ENCODE measurements at places on chromosomes 1 and 21.

DNA sequence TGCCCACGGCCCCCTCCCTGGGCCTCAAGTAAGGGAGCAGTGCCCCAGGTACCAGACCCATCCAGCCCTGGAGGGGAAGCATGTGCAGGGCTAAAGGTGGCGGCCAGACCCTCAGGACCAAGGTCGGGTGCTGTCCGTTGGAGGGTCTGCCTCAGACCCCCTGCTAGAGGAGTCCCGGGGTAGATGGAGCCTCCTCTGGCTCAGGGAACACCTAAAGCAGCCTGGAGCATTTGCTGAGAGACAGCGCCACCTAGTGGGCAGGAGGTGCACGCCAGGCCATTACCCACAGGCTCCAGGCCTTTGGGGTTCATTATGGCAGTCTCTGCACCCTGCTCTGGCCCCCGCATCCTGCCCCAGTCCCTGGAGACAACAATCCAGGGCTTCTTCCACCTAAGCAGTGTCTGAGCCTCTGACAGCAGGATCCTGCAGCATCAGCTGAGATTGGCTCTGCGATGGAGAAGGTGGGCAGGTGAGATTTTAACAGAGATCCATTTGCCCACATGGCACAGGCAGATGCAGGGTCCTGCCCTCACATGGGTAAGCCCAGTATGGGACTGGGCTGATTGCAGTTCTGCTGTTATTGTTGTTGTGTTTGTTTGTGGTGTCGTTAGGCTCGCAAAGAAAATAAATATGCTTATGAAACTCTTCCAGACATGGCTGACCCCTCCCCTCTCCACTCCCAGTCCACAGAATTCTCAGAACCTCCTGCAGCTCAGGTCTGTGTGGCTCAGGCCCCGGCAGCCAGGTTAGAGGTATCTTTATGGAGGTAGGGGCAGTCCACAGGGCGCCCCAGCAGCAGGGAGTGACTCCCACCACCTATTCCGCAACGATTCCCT, 42.4 kb downstream of the CTNNBIP1 start:
- peak; percentile 89 for DNase-seq

GRCh38 chr21:45073301-45074047, 906 bp upstream of the ADARB1 start:
- DNase-seq = no peak

- DNase-seq = no peak
These were observed 1.2 kb upstream of the BNIPL start for GRCh38 chr1:151035167-151035566.

- no peak for DNase-seq
These were observed 178.9 kb upstream of the CAMK1G start for GRCh38 chr1:209404577-209404976.

GRCh38 chr21:19508844-19509243, 1105.3 kb upstream of the TMPRSS15 start:
- DNase-seq = no peak

DNA sequence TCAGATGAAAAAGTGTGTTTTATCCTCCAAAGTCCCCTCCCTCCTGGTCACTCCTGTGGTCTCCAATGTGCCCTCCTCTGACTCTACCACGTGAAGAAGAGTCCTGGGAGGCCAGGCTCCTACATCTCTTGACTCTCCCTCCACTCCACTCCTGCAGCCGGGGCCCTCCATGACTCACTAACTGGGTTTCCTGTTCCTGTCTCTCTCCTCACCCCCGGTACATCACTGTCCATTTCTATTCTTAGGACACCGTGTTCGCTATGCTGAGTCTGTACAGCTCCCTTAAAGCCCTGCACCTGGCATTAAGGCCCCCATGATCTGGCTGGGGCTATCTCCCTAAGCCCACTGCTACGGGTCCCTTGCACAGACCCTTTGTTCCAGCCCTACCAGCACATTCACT, 93.4 kb downstream of the BCAR3 start:
- no peak for DNase-seq

DNA sequence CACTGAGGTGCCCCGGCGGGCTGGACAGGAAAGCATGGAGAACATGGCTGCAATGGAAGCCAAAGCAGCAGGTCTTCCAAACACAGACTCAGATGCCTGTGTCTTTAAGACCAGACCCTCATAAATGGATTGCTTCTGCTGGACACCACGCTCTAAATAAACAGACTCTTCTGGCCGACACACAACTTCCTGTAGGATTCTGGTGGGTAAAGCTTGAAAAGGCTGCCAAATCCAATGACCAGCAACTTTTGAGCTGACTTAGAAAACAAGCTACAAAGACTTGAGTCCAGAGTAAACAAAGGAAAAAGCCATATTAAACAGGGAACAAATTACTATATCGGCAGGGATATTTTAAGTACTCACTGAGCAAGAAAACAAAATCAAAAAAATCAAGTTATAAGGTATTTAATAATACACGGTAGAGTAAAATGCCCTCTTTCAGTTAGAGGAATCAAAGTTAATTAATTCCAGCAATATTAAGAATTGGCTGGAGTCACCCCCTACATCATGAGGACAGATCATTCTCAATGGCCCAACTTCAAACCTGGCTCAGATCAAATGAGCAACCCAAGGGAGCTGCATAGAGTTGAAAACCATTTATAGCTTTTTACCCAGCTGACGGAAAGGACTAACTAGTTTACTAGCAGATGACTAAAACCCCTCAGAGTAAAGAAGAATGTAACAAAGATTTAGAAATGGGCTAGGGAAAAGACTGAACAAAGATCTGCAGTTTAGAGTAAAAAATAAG, 102.4 kb downstream of the TGFBR3 start:
- DNase-seq = no peak

GRCh38 chr1:110593902-110594301, 12.3 kb downstream of the KCNA2 start:
- DNase-seq = no peak

DNA sequence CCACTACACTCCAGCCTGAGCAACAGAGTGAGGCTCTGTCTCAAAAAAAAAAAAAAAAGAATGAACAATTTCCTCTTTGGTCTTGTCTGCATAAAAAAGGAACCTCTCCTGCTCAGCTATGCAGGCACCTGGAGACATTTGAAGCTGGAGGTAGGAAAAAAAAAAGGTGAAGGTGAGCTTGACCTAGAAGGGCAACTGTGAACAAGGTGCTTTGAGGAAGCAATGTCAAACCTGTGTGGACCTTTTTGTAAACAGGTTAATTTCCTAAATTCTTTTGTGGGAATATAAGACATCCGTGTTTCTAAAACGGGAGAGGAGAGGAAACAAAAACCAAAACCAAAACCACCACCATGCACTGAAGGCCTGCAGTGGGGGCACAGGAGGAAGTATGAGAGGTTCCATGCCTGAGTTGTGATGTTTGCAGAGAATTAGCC, 77.5 kb downstream of the SLC45A1 start:
- DNase-seq = no peak

- no peak for DNase-seq
These were observed 7.1 kb downstream of the FAM89A start for GRCh38 chr1:231032963-231033362.

- no peak for DNase-seq
These were observed 23.0 kb downstream of the ACTA1 start for GRCh38 chr1:229410692-229411433.

DNA sequence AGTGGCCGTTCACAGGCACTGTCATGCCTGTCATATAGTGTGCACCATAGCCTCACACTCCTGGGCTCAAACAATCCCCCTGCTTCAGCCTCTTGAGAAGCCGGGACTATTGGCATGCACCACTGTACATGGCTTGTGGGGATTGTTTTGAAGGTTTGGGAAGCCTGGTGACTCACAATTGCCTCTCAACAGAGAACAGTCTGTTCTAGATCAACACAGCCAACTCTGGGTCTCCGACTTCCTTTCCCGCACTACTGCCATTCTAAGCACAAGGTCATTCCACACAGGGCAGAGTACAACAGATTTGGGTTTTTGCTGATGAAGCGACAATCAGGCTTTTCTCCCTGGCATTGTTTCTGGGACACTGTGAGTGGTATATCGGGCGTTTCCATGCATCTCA, 15.5 kb upstream of the AHCTF1 start:
- DNase-seq = no peak

DNA sequence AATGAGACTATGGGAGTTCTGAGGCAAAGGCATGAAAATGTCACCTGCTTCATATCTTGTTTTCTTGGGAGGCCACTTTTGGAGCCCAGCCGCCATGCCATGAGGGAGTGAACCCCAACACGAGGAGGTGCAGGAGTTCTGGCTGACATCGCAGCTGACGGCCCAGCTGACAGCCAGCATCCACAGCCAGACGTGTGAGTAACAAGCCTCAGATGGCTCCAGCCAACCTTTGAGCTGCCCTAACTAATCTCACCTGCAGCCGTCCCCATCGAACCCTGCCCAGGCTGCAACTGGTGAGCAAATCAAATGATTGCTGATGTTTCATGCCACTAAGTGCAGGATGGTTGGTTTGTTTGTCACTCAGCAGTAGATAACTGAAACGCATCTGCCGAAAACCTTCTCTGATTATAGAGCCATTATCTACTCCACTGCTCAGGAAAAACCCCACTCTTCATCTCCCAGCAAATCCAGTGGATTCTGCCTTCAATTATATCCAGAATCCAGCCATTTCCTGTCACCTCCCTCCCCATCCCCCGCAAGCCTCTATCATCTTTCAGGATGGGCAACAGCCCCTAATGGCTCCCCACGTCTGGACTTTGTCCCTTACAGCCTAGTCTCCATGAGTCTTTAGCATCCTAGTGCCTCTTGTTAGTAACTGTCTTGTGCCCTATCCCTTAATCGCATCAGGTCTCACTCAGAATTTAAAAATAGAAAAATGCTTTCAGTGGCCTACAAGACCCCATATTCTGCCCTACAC, 18.5 kb upstream of the RAB4A start:
- DNase-seq = no peak

DNA sequence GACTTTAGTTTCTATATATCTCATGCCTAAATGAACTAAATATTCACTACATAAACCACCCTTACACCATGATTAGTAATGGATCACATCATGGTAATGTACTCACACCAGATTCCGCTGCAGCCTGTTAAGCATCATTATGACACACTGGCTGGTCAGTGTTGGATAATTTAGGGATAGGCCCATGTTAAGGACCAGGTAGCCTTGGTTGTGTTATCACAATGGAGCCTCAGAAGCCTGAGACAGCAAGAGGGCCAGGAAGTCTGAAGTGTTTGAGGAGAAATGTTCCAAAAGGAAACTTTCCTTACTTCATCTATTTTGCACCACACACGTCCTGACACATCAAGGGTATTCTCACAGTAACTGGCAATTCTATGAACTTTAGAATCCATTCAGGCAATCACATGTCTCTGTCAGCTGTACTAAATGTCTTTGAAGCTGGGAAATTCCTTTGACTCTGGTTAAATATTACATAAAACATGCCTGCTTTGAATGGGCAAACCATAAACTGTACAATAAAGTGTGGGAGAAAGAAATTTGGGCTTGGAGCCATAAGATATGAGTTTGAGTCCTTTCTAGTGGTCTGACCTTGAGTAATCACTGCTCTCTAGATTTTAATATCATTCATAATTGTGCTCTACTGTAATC, 105.3 kb upstream of the DPT start:
- no peak for DNase-seq

DNA sequence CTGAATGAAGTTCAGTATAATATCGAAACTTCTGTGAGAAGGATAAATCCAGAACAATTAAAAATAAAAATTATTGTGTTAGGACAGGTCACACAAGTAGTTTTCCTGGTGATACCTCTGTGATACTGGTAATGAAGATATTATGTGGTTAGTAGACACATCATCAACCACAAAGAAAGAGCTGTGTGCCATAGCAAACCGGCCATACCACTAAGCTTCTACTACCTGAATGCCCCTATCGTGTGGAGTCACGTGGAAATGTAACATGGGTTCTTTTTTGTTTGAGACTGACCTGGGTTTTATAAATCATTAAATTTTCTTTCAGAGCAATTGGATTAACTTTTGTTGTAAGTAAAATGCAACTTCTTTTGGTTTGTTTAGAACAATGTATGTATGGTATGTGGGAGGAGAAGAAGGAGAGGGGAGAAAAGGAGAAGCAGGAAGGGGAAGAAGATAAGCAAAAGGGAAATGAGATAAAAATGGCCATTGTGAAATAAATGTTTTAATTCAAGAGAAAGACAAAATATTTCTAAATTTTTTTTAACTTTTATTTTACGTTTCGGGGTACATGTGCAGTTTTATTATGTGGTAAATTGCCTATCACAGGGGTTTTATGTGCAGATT, 58.2 kb upstream of the LRRC8B start:
- DNase-seq = no peak

DNA sequence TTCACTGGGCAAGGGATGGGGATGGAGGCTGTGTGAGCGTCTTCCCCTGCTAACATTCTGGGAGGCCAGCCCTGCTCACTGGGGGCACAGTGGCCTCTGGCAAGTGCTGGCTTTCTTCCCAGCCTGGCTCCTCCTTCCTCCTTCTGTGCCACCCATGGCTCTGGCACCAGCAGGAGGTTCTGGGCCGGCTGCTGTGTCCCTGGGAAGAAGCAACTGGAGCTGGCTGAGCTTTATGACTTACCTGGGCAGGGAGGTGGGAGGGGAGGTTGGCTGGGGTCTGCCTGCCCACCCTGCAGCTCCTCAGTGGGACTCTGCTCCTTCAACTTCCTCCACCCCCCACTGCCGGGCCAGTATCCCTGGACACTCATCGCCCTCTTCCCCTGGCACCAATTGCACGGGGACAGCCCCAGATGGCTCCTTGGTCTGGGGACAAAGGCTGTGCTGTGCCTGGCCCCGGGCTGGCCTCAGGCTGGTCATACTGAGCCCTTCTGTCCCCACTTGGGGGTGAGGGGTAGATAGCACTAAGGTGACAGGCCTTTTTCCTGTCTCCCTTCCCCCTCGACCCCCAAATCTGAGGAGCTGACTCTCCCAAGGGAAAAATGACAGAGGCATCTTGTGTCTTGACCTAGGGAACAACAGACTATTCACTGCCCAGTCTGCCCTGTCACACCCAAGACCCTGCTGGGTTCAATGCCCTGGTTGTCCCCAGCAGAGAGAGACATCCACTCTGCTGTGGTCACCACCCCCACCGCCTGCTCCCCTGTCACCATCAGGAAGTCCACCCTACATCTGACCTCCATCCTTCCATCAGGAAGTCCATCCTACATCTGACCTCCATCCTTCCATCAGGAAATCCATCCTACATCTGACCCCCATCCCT, 14.4 kb downstream of the CDK18 start:
- no peak for DNase-seq

DNA sequence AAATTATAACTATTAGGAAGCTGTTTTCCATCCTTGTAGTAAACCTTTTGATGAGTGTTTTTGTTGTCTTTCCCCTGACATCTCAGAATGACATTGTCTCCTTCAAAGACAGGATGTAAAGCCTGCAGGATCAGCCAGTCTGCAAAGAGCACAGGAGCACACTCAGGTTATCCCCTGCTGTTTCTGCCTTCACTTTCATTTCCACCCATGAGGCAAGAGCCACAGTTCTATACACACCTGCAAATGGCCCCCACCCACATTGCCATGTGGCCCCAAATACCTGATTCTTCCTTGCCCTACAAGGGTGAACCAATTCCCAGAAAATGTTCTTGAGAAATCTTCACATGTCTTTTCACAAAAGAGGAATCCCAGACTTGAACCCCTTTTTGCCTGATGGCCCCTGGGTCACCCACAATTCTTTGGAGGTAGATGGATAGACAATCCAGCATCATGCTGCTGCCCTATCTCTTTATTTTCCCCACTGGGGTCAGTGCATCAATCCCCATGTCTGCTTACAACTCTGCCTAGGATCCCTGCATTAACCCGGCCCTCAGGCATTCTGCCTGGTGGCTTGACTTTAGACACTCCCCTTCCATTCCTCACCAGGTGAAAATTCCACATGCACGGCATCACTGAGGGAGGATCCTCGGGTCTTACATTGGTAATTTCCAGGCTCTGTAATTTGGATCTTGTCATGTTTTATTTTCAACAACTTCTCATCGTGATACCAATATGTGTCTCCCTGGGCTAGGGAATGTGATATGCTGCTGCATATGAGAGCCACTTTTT, 2.6 kb downstream of the FCRL3 start:
- no peak for DNase-seq

GRCh38 chr1:238647877-238648276, 738.5 kb upstream of the CHRM3 start:
- DNase-seq = no peak

Data from stimulated activated effector memory CD8-positive, alpha-beta T cell treated with anti-CD3 and anti-CD28 coated beads, Interleukin-12 subunit alpha, Interleukin-12 subunit beta, amount 100 ng/mL, for 72 hours (primary cell).